ENCODE measurements at places on chromosomes 2 and 18. TPM values are rescaled to one million over a fixed set of nuclear protein-coding genes. Genes with fewer than 3 reads are reported as not detected.

Gene PLCL1
- total RNA-seq, result 0.37 TPM

Gene DNER
- 0.73 TPM for total RNA-seq

Gene KIAA2012
- total RNA-seq, result not detected

Gene REG1A
- not detected for total RNA-seq

Gene CHRND
- not detected for total RNA-seq
